Stimulated activated naive CD4-positive, alpha-beta T cell (primary cell): ENCODE measurements at places on chromosomes 12 and 14.

- no peak for DNase-seq
These were observed 1.5 kb upstream of the TEX52 start for GRCh38 chr12:2858334-2858733.

- DNase-seq: no peak
These were observed 15.0 kb downstream of the CAPZA3 start for GRCh38 chr12:18752947-18753346.

DNA sequence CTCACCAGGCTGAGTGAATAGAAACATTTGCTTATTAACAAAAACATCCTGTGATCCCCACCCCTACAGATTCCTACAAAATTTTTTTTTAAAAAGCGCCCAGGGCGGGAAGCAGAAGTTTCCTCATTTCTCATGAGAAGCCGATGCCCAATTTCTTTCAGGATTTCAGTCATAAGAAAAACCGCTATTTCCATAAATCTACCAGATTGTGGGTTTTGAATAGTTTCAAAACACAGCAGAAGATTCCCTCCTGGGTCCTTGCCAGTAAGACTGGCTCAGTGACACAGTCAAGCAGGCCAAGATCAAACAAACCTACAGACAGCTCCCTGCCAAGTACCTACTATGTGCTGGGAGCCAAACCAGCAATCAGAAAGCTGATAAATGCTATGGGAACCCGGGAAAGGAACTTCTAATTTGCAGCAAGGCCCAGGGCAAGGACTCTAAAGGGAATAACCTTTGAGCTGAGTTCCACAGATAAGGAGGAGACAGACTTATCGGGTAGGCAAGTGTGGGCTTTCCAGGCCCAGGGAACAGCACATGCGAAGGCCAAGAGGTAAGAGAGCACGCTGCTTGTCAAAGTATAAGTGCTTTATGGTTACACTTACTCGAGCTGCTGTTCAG is 68.7 kb downstream of the CCDC88C start:
- DNase-seq: no peak

- no peak for DNase-seq
These were observed 229.4 kb downstream of the CNTN1 start for GRCh38 chr12:40921563-40922163.

GRCh38 chr14:51869411-51870100 is 9.1 kb downstream of the GNG2 start:
- no peak for DNase-seq

GRCh38 chr12:86137936-86138335 is 118.3 kb downstream of the MGAT4C start:
- no peak for DNase-seq

DNA sequence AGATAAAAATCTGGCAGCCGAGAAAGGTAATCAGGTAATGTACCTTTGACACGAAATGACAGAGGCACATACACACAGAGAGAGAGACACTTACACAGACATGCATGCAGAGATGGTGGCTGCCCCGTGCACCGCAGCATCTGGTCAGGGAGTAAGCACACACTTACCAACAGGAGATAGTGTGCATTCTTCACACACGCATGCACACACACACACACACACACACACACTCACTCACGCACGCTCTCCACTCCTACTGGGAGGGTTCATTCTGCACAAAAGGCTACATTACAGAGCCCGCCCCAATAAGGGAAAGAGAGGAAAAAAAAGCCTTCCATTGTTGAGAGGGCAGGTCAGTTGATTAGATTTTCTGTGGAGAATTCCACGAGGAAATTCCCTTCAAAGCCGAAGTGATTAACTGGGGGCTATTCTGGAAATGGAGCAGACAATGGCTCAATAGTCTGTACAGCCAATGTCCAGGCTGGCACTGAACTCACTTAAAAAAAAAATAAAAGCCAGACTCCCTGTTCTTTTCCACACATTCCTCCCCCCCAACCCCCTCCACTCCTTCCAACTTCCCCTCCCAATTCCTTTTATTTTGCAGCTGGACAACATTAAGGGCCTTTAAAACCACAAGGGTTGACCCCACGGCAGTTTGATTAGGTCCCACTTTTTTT is 1.4 kb upstream of the SOX5 start:
- no peak for DNase-seq

GRCh38 chr14:99257673-99258221 is 14.2 kb downstream of the BCL11B start:
- no peak for DNase-seq

- DNase-seq: no peak
These were observed 30.0 kb upstream of the LRRK2 start for GRCh38 chr12:40194846-40195245.

DNA sequence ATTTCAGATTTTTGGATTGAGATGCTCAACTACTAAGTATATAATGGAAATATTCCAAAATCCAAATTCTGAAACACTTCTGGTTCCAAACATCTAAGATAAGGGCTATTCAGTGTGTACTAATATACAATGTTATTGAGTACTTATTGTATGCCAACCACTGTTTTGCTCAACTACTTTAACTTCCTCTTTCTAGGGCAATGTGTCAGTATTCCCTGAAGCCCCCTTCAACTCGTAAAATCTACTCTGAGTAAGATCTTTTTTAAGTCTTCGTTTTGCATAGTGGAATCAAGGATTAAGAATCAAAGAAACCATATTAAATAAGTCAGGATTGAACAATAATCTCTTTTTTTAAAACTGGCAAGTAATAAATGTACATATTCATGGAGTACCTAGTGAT is 45.5 kb downstream of the SPATA7 start:
- no peak for DNase-seq

GRCh38 chr14:79443602-79444001 is 767.7 kb downstream of the DIO2 start:
- DNase-seq: no peak

- peak; percentile 14 for DNase-seq
These were observed 20.6 kb downstream of the MAPK1IP1L start for GRCh38 chr14:55071870-55072640.

DNA sequence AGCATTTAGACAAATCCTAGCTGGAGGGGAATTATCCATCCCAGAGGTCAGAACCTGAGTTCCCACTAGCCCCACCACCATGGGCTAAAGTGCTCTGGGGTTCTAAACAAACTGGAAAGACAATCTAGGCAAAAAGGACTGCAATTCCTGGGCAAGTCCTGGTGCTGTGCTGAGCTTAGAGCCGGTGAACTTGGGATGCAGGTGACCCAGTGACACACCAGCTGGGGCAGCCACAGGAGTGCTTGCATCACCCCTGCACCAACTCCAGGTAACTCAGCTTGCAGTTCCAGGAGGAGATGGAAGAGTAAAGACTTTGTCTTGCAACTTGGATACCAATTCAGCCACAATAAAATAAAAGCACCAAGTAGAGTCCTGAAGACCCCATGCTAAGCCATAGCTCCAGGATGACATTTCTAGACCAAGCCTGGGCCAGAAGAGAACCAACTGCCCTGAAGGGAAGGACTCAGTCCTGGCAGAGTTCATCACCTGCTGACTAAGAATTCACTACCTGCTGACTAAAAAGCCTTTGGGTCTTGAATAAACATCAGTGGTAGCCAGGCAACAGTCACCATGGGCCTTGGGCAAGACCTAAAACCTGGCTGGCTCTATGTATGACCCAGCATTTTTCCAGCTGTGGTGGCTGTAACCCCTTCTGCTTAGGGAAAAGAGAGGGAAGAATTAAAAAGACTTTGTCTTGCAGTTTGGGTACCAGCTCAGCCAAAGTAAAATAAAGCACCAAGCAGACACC is 223.4 kb upstream of the DIO2 start:
- DNase-seq: no peak

DNA sequence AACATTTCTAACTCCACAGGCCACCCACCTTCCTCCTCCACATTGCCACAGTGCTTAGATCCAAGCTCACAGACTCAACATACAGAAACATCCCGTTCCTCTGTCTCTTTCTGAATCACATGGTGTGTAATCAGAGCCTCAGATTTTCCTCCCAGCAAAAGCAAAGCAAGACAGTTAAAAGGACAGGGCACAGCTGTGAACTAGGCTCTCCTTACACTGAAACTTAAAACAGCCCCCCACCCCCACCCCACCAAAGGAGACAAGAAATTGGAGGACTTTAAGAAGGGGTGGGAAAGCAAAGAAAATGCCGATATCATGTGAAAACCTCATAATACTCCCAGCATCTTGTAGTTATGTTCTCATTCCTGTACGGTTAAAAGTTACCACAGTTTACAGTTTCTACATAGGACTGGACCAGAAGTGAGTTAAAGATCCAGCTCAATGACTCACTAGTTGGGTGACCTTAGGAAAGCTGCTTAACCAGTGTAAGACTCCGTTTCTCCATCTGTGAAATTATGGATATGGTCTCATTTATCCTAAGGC is 4.8 kb downstream of the YBX3 start:
- DNase-seq: no peak

DNA sequence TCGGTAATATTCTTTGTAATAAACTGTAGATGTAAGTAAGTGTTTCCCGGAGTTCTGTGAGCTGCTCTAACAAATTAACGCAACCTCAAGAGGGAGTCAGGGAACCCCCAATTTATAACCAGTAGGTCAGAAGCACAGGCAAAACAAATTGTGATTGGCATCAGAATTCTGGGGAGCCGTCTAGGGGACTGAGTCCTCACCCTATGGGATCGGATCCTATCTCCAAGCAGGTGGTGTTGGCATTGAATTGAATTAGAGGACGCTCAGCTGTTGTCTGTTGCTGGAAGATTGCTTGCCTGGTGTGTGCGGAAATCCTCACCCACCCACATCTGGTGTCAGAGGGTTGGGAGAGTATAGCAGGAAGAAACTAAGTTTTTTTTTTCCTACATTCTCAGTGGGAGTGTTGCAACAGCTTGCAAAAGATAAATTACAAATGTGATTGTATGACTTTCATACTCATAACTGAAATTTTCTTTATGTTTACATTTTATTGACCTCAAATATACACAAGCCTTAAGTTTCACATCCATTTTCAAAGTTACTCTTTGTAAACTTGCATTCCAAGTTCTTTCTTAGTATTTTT is 5.5 kb downstream of the TMEM52B start:
- no peak for DNase-seq

DNA sequence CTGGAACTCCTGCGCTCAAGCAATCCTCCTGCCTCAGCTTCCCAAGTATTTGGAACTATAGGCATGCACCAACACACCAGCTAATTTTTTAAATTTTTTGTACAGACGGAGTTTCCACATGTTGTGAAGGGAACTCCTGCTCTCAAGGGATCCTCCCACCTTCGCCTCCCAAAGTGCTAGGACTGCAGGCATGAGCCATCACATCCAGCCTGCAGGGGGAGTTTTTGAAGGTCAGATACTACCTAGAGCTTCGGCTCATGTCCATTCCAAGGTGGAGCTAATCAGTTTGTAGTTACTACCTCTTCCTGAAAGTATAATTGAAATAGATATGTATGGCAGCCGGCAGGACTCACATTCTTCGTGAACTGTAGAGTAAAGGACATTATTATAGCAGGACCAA is 3.7 kb upstream of the TAS2R19 start:
- no peak for DNase-seq

DNA sequence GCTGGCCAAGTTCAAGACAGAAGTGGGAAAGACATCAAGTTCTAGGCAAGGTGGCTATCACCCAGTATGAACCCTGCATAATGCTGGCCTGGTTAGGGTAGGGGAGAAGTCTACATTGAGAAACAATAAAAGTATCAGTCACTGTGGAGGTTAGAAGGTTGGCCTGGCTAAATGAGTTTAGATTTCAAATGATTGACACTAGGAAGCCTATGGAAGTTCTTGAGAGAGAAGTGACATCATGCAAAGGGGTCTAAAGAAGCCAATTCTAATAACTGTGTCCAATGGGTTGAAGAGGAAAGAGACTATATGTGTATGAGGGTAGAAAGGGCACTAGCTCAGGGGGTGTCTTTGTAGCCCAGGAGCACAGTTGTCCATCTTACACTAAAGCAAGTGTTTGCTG is 98.5 kb upstream of the MBIP start:
- DNase-seq: no peak

DNA sequence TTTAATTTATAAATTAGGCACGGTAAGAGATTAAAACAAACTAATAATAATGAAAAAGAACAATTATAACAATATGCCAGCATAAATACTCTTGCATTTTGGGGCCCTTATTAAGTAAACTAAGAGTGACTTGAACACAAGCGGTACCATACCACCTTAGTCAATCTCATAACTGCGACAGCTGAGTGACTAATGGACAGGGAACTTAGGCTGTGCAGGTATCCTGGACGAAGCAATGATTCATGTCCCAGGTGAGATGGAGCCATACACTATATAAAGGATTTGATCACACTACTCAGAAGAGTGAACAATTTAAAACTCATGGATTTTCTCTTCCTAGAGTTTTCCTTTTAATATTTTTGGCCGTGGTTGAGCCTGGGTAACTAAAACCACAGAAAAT is 4.3 kb downstream of the KLRC4 start:
- no peak for DNase-seq

DNA sequence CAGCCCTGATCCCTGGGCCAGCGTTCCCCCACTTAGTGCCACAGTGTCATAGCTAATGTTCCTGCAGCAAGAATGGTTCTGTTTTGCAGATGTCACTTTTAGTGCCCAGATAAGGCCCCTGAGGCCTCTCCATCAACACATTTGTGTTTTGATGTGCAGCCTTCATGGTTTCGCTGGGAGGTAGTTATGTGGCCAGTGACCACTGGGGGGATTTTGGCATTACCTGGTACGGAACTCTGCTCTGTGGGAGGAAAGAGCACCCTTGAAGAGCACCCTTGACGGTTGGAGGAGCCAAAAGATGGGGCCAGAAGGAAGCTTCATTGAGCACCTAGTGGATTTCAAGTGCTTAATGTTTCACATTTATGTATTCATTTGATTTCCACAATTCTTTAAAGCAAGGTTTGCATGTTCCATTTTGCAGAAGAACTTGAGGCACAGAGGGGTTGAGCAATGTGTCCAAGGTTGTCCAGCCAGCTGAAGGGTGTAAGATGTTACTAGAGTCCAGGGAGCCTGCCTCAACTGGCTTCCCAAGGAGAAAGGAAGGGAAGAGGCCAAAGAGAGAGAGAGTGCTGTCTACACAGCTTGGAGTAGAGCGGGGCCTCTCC is 13.0 kb downstream of the SERPINA11 start:
- DNase-seq: no peak

DNA sequence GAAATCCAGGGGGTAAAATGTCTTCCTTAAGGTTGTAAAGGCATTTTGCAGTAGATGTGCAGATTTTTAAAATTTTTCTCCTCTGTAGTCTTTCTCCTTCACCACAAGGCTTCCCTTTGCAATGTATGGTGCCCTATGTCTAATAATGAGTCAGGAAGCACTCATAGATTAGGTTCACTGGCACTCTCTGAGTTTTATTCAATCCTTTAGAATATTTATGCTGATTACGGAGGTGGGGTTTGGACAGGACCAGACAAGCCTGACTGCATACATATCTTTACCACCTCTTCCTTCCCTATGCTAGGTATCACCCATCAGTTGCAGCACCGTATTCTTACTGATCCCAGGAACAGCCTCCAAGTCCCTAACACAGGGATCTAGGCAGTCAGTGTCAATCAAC is 99.5 kb downstream of the NEDD1 start:
- no peak for DNase-seq
